ENCODE measurements at places on chromosomes 6 and 20.

DNA sequence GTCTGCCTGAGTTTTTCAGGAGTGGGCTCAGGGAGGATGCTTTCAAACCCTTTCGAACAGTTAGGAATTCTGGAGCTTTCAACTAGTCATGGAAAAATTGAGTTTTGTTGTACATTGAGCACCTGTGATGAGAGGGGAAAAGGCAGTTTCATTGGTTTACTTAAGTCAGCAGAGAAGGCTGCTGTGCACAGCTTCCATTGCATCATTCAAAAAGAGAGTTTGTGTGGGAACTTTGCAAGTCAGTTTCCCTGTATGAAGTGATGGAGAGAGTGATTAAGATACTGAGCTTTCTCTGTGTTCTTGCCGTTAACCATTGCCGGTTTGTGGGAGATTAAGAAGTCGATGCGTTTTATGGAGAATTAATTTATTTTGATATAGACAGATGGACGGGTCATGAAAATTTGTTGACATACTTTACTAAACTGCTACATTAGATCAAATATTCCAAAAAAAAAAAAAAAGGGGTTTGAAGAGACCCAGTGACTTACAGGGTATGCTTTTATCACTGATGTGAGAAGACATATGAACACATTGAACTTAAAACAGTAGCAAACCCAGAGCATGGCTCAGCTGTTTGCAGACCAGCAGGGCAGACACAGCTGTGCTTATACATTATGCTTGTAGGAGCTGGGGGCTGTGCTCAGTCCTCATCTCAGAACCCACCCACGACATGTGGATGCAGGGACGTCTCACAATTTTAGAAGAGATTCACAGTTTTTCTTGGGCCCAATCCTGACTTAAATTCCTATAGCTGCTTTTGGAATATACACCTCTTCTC, 234.1 kb downstream of the SOX4 start:
- DNase-seq, result no peak

GRCh38 chr6:99471638-99472037, 43.6 kb downstream of the USP45 start:
- no peak for DNase-seq

- no peak for DNase-seq
These were observed 17.3 kb downstream of the SLC22A1 start for GRCh38 chr6:160138839-160139419.

- DNase-seq, result no peak
These were observed 195.0 kb upstream of the MARCKS start for GRCh38 chr6:113662093-113662665.

GRCh38 chr6:78808933-78809332, 58.4 kb upstream of the IRAK1BP1 start:
- DNase-seq, result no peak

DNA sequence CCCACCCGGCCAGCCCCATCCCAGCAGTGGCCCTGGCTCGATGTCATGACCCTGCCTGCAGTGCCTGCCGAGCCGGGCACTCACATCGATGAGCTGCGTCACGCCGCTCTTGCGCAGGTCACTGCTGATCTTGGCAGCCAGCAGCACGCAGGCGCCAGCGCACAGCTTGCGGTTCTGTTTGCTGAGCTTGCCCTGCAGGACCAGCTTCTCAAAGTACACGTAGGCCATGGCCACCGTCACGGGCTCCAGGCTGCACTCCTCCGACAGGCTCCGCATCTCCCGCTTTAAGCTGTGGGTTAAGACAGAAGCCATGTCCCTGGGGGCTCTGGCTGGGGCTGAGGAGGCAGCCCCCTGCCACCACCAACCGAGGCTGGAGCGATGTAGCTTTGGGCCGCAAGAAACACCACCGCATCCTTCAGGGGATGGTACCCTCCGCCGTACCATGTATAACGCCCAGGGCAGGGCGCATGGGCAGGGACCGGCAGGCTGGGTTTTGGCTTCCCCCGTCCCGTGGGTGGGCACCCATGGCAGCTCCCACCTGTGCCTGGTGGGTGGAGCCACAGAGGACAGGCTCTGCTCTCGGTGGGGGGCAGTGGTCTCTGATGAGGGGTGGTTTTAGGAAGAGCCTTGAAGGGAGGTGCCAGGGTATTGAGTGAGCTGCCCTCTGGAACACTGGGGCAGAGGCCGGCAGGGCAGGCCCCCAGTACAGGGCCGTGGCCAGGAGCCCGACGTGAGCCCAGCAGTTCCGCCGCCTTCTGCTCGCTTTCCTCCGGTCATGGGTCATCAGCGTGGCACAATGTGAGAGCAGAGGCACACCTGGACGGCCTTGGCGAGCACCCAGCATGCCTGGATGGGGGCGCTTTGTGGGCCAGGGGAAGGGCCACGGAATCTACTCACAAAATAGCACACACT, 4.5 kb downstream of the RPS21 start:
- DNase-seq, result no peak

DNA sequence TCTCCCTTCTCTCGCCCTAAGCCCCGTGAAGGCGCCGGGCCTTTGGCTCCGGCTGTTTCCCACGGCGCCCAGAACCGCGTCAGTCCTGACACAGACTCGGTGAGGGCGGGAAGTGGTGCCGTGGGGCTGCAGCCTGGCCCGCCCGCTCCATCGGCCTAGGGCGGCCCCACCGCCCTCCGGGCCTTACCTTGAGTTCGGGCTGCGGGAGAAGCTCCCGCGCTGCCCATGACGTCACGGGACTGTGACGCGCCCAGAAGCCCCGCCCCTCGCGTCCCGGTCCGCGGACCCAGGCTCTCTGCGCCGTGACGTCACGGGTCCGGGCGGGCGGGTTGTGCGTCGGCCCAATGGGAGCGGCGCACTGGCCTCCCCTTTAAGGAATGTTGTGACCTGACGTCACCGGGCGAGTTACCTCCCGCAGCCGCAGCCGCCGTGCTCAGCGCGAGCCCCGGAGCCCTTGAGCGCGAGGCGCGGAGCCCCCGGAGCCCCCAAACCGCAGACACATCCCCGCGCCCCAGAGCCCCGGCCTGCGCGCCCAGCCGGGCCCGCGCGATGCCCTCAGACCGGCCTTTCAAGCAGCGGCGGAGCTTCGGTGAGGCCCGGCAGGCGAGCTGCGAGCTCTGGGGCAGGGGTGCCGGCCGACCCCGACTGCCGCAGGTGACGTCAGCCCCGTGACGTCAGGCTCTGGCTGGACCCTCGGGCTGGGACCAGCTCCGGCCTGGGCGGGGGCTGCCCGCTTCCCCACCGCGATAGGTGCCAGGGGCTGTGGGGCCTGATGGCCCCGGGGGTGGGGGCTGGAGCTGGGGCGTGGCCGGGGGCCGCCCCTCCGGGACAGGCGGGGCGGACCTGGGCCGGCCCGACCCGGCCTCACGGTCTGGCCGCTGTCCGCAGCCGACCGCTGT, at the start of gene MAP1LC3A:
TSS of gene MAP1LC3A (plus strand) at position 399 of the 899 bp plus-strand sequence. CDS start at position 550, 151 bp downstream.
- peak; percentile 92 for DNase-seq

DNA sequence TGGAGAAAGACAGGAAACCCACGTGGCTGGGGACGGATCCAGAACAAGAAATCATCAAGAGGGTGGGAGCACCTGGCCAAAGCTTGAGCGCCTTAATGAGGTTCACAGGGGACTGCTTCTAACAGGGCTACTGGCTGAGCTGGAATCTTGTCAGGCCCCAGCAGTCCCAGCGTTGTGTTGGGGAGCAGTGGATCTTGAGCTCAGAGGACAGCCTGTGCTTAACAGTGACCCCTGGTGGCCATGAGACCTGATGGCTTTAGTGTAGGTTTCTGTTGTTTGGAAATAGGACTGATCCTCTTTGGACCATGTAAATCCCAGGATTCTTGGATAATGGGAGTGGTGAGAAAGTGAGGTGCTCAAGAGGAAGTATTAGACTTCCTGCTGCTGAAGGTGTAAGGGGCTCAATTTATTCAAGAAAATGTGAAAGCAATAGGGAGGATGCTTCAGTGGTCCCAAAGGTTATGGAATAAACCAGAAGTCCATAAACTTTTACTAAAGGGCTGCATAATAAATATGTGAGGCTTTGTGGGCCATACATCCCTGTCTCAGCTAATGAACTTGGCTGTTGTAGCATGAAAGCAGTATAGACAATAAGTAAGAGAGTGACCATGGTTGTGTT, 216.2 kb downstream of the NFATC2 start:
- DNase-seq, result peak; percentile 21

DNA sequence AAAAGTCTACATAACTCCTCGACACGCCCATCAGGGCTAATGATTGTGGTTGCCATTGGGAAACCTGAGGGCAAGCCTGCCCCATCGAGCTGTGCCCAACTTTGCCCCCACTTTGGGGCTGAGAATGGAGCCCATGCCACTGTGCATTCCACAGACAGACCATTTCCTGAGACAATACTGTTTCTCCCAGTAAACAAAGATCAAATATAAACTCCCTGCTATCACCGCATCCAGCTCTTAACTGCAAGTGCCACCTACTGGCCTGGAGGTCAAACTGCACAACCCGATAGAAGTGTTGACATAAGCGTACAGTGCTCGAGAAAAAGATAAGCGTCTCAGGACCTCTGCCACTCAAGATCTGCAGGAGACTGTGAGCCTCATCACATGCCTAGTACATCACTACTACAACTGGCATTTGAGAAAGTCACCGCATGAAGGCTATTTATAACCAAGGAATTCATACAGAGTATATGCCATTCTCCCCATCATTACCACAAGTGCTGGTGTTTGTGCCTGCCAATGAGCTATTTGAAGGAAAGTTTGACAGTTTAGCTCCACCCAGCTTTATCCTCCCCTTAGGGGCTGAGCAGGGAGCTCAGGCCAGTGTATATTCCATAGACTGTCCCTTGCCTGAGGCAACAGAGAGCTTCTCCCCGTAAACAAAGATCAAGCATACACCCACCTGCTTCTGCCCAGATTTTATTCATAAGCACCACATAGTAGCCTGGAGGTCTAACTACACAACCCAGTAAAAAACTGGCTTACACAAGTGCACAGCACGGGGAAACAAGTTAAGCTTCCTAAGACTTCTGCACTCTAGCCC, 4.5 kb upstream of the DEFB126 start:
- DNase-seq, result no peak

DNA sequence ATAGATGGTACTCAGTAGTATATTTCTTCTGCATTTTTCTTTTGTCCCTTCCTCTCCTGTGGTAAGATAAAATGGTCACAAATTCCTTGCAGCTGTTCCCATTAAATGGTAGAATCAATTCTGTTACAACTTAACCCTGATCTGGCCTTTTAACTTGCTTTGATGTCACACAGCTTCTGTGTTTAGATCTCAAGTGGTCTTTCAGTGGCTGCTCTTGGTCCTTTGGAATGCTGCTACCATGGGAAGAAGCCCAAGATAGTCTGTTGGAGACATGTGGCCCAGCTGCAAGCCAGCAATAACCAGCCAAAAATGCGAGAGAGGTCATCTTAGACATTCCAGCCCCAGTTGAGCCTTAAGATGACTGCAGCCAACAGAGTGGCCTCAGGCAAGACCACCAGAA, 429.7 kb downstream of the KIF16B start:
- DNase-seq, result no peak
